ENCODE measurements at places on chromosomes 7 and 10.

DNA sequence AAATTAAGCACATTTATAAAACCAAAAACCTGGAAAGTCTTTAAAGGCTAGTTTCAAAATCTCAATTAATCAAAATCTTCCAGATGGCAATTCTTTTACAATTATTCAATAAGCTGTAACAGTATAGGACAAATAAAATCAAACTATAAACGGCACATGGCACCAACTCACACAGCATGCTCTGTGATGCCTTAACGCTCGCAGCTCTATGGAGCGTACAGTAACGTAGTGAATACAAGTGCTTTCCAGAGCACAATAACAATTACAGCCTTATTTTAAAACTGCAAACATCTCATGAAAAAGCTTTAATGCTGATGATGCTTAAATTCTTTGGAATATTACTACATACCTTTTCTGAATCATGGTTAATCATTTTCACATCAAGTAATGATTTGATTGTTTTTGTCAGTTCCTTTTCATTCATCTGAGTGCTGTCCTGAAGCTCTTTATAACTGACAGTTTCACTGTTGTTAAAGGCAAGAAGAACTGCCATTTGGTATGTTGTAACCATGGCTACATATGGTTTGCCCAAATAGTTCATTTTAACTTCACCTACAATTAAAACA is 74.2 kb downstream of the CUL2 start:
- no peak for DNase-seq

GRCh38 chr7:23593706-23594105 is 3.5 kb upstream of the CCDC126 start:
- no peak for DNase-seq

GRCh38 chr10:14093730-14094484 is 236.8 kb downstream of the FRMD4A start:
- peak; percentile 57 for DNase-seq

GRCh38 chr7:138515001-138515528 is 55.0 kb downstream of the TRIM24 start:
- no peak for DNase-seq

DNA sequence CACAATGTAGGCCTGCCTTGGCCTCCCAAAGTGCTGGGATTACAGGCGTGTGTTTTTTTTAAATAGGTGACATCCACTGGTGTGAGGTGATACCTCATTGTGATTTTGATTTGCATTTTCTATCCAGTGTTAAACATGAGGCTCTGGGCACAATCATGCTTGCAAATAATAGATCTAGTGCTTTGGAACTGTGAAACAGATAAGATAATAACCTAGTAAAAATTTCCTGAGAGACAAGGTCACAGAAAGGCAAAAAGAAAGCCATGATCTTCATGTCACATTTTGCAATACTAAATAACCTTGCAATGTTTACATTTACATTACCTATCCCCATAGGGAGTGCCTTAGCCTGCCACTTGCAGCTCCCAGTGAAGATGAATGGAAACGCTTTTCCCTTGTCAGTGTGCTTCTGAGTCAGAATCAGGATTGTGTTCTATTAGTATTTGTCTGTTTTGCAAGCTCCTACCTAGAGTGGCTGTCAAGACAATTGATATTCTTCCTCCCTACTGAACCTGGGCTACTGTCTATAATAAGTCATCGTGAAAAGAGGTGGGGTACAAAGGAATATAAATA is 256.5 kb downstream of the PHTF2 start:
- no peak for DNase-seq

DNA sequence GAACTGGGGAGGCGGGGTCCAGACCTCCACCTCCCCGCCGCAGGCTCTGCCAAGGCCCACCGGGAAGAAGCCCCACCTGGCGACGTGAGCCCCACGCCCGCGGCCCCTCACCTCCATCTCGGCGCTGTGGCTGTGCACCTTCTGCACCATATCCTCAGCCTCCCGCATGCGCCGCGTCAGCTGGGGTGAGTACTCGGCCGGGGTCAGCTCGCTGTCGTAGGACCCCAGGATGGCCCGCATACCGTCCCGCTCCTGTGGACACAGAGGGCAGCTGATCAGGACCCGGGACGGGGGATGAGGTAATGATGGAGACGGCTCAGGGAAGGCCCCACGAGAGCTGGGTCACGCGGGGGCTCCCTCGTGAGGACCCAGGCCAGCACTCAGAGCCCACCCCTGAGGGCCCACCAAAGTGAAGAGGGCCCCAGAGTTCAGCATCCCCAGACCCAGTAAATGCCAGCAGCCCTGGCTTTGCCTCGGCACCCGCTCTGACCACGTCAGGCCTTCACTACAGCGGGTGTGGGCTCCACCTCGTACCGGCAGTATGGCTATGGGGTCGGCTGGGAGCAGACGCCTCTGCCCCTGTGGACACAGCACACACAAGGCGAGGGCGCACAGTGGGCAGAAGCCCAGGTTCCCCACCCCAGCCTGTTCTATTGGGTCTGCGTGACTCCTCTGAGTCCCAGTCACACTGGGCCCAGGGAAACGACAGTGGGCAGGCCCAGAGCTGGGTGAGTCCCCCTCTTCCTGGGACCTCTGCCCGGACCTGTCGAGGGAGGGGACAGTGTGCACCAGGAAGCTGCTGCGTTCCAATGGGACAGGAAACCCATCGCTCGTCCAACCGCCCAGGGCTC is 218.1 kb downstream of the MAD1L1 start:
- DNase-seq, result no peak

GRCh38 chr10:18323916-18324315 is 183.7 kb downstream of the CACNB2 start:
- DNase-seq, result no peak

DNA sequence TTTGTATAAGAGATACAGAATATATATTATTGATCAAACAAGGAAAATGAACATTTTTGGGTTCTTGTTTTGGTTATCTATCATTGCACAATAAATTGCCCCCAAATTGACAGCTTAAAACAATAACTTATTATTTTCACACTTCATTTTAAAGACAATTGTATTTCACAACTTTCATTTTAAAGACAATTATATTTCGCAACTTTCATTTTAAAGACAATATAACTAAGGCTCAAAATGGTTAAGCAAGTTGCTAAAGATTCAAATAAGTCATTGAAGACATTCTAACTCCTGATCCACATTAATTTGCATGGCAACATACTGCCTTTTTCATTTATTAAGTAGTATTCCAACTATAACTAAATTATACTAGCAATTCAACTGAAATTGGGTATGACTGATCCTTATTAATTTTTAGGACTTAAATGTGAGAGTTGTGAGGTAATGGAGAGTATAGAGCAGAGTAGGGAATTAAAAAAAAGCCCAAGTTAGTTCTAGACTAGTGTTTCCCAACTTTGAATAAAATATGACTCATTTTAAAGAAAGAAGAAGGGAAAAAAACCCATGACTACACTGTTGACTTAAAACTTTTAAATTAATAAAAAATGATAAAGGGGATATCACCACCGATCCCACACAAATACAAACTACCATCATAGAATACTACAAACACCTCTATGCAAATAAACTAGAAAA is 9.9 kb upstream of the STEAP2 start:
- DNase-seq, result no peak

Measured in fibroblast of skin of right quadriceps (primary cell).